ENCODE measurements at places on chromosomes 4 and X. TPM values are rescaled to one million over a fixed set of nuclear protein-coding genes. Genes with fewer than 3 reads are reported as not detected.

GRCh38 chrX:28312965-28313364 lies 274.3 kb upstream of the IL1RAPL1 start:
- no peaks in the 10 kb centered on the region for H3K4me1 ChIP-seq
- no peaks in the 10 kb centered on the region for H3K27me3 ChIP-seq
- H3K4me3 ChIP-seq: no peak overlapping the region
- H3K27ac ChIP-seq: no peak overlapping the region

- no peak for DNase-seq
- peaks cover 37% of the 10 kb centered on the region for H3K27me3 ChIP-seq
- no peaks in the 10 kb centered on the region for H3K36me3 ChIP-seq
- no peak overlapping the region for H3K27ac ChIP-seq
- peaks cover 10% of the 10 kb centered on the region for H3K4me1 ChIP-seq
Measured at GRCh38 chr4:152581536-152582160, 45.8 kb upstream of the FBXW7 start.

- H3K36me3 ChIP-seq: no peaks in the 10 kb centered on the region
- H3K27ac ChIP-seq: no peak overlapping the region
- peaks cover 3% of the 10 kb centered on the region for H3K27me3 ChIP-seq
- no peak for DNase-seq
Measured at GRCh38 chr4:8225706-8226443, 26.8 kb downstream of the SH3TC1 start.

Gene CYSLTR1
- total RNA-seq: not detected

Data from HFFc6 (cell line).